Brain pericyte (primary cell): ENCODE measurements at places on chromosomes 16 and 17.

GRCh38 chr16:68179196-68179795 is 56.6 kb downstream of the ESRP2 start:
- DNase-seq: no peak

DNA sequence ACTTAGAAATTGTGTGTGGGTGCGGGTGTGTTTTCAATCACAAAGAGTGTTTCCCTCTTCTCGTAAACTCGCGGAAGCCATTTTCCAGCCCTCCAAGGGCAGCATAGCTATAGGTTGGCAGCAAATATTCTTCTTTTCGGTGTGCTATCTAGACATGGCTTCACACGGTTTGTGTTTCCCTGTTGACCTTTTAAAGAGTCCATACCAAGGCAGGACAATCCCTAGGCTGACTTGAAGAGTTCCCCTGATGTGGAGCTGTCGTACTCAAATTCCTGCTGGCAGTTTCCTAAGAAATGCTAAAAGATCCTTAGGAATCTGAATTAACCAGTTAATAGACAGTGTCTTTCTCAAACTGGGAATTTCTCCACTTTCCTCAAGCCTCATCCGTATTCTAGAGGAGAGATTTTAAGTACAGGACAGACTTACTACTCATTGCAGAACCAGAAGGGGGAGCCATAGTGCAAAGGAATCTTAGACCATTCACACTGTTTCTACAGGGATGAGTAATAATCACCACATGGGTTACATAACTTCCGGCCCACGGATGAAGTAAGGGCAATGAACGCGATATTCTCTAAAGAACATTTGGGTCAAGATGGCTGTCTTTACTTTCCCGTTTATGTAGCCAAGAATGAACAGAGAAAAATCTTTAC is 288.6 kb upstream of the ELAC2 start:
- no peak for DNase-seq

DNA sequence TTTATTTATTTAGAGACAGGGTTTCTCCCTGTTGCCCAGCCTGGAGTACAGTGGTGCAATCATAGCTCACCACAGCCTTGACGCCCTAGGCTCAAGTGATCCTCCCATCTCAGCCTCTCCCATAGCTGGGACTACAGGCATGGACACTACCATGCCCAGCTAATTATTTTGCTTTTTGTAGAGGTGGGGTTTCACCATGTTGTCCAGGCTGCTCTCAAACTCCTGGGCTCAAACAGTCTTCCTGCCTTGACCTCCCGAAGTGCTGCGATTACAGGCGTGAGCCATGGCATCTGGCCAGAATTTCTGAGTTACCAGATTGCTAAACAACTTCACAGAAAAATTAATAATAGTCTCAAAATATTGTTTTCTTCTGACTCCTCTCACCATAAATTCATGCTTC is 21.7 kb downstream of the MOSMO start:
- DNase-seq: no peak

- no peak for DNase-seq
These were observed 68.4 kb upstream of the ELAC2 start for GRCh38 chr17:13086142-13086769.

GRCh38 chr17:32021615-32021955 is 14.4 kb downstream of the LRRC37B start:
- DNase-seq: no peak

DNA sequence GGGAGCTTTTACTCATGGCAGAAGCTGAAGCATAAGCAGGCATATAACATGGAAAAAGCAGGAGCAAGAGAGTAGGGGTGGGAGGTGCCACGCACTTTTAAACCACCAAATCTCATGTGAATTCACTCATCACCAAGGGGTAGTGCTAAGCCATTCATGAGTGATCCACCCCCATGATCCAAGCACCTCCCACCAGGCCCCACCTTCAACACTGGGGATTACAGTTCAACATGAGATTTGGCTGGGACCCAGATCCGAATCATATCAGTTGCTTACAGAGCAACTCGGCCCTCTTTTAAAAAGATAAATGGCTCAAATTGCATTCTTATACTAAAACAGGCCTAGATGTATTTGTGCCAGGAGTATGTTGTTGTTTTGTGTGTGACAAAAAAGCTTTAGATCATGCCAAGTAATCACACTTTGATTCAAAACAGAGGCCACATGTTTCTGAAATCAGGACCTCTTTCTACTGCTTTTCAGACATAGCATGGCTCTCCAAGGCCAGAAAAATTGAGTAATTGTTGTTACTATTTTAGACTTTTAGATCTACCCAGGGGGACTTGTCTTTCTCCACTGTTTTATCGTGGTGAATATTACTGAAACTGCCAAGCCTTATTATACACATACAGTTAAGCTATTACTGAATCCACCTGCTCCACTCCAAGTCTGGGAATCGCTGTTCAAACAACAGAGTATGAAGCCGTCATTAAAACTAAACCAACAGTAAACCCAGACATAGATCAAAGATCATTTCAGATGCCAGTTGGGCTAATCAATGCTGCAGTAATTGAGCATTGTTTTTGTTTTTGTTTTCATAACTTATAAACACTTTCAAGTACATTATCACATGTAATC is 163.3 kb downstream of the KCNJ2 start:
- no peak for DNase-seq

- no peak for DNase-seq
These were observed 12.3 kb downstream of the LRRC3C start for GRCh38 chr17:39939588-39940419.

- no peak for DNase-seq
These were observed 568 bp upstream of the TNK1 start for GRCh38 chr17:7380321-7380720.

- DNase-seq: no peak
These were observed 124.5 kb upstream of the CIBAR2 start for GRCh38 chr16:85236818-85237150.

DNA sequence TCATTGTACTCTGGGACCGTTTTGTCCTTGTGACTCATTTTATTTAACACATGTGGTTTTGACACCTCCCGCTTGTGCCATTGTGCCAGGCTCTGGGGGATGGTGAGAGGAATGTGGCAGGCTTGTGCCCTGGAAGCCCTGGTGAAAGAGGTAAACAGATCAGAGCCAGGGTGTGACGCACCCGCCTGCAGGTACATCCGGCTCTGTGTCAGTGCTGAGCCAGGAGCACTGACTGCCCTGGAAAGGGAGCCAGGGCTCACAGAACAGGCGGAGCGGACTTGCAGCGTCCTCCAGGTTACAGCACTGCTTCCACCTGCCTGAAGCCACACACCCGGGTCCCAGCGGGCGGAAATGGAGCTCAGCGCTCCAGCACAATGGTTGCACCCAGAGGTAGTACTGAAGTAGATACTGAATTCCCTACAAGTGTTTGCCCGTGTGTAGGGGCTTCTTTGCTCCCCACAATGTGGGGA is 30.6 kb downstream of the CDRT15 start:
- DNase-seq: no peak

DNA sequence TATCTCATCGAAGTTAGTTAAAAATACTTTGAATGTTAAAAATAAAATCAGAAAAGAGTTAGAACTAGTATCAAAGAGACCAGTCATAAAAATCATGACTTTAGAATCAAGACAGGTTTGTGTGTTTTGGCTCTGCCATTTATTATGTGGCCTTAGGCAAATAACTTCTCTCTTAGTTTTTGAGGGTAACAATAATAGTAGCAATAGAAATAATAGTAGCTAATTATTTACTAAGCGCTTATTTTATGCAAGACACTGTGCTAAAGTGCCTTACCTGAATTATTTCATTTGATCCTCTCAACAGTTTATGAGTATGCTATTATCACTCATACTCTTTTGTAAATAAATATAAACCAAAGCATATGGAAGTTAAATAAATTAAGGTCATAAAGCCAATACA is 77.0 kb downstream of the SMURF2 start:
- no peak for DNase-seq

DNA sequence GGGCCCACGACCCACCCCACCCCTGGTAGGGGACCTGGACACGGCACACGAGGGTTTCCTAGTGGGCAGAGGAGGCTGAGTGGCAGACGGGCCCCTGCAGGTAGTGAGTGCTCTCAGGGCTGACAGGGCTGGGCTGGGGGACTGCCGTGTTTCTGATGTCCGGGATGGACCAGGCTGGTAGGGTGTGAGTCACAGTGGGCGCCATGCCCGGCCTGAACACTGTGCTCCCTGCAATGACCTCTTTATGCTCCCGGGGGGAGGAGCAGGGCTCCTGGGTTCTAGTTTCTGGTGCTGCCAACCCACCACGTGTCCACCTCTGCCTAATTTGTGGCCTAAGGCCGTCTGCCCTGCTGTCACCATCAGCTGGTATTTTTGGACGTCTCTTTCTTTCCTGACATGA is 26.3 kb downstream of the ARHGAP23 start:
- no peak for DNase-seq

- DNase-seq: no peak
These were observed 181.9 kb upstream of the CACNG5 start for GRCh38 chr17:66652840-66653507.

DNA sequence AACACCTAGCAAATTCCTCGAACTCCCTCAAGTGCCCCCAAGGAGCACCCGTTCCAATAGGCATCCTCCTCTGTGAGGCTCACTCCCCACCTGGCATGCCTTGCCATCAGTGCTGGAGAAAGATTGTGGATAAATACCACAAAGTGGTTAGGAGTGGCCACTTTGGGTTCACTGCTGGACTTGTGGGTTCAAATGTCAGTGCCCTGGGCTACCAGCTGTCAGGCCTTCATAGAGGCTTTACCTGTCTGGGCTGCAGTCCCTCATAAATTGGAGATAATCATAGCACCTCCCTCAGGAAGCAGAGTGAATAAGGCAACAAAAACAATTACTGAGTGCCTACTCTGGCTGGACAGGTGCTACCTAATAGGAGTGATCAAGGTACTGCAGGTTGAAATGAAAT is 1.5 kb upstream of the SYT17 start:
- DNase-seq: no peak

DNA sequence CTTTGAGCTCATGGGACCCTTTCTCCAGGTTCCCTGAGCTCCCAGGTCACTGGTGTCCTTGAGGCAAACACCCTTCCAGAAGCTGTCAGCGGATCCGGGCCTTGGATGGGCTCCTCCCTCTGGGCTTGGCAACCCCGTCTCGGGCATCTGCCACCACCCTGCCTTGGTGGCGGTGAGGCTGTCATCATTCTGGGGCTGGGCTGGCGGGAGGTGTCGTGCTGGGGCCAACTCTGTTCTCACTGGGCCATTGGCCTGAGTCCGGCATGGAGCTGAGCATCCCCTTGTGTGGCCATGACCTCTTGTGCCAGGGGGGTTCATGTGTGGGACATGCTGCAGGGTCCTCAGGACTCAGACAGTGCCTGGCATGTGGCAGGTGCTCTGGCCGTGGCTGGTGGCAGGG is 197.6 kb downstream of the LAT start:
- no peak for DNase-seq
